ENCODE measurements at places on chromosomes 6 and 20.

GRCh38 chr20:48186447-48186846, 401.2 kb upstream of the SULF2 start:
- DNase-seq, result no peak

- peak; percentile 90 for DNase-seq
These were observed 535 bp upstream of the DNAAF9 start for GRCh38 chr20:3407771-3408637.

GRCh38 chr6:118522422-118522821, 25.7 kb upstream of the PLN start:
- no peak for DNase-seq

GRCh38 chr6:71252410-71252809, 36.2 kb upstream of the OGFRL1 start:
- no peak for DNase-seq

GRCh38 chr6:42095776-42096541, 45.6 kb downstream of the TAF8 start:
- DNase-seq, result no peak
